ENCODE measurements at places on chromosomes 5 and 9.

DNA sequence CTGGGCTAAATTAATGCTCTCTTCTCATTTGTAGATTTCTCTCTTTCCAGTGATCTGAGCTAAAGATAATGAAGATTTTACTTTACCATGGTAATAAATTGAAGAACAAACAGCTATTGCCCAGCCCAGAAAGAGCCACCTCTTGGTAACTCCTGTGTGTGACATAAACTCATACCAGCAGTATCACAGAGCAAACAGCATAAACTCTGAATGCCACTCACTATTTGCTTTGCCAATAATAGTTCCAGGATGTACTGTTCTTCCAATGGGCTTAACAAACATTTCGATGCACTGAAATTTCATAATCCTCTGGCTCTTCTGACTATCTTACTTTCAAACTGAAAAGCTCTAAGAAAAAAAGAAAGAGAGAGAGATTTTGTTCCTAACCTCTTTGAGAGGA lies 69.8 kb upstream of the RASEF start:
- no peak for DNase-seq

DNA sequence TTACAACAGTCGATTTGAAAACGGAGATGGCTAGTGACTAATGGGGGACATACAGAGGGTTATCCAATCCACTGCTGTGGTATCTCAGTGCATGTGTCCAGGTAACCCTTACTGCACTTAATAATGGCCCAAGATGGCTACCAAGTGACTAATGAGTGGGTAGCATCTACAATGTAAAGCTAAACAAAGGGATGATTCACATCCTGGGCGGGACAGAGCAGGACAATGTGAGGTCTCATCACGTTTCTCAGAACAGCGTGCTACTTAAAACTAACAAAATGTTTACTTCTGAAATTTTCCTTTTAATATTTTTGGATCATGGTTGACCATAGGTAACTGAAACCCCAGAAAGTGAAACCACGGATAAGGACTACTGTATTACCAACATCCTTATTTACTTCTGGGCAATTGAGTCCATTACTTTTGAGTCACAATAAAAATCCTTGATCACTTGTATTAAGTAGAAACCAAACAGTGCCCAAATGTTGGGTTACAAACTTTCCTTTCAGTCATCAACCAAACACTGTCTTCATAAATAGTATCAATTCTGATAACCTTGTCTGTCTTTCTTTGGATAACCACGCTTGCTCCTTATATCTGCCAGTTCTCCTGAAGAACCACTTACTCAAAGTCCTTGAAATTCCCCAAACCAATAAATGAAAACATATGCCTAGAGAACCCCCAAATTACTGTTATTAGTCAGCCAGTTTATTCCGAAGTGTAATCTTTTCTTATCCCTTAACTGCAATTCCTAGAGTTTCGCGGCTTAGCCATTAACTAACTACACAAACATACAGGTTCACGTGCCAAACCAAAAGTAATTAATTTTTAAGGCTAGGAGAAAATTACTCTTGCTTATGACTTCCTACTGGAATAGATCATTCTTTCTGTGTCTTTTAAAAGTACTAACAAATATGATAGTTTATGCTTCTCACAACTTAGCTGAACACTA lies 59.7 kb downstream of the ELL2 start:
- DNase-seq = no peak

GRCh38 chr5:56054666-56055065 lies 59.9 kb upstream of the IL6ST start:
- no peak for DNase-seq

GRCh38 chr9:110156902-110157301 lies 51.1 kb downstream of the C9orf152 start:
- DNase-seq = no peak

DNA sequence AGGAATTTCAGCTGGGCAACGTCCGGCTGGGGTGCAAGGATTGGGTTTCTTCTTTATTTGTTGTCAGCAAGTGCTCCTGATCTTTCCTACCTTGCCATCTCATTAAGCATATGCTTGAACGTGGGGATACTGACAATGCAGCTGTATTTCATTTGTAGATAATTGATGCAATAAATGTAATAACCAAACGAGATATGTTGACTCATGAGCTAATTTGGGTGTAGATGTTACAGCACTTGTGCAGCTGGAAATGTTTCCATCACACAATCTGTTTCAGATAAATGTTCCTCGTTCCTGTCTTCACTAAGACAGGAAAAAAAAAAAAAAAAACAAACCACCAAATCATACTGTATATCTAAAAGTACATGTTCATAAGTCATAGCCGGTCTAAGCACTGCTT lies 123.8 kb downstream of the DMRT2 start:
- DNase-seq = no peak

GRCh38 chr5:10634050-10634449 lies 70.2 kb downstream of the ANKRD33B start:
- DNase-seq = no peak

- DNase-seq = no peak
Measured at GRCh38 chr9:123599781-123600180, 243.8 kb downstream of the CRB2 start.

- DNase-seq = no peak
Measured at GRCh38 chr9:7799944-7800285, 337 bp upstream of the DMAC1 start.

DNA sequence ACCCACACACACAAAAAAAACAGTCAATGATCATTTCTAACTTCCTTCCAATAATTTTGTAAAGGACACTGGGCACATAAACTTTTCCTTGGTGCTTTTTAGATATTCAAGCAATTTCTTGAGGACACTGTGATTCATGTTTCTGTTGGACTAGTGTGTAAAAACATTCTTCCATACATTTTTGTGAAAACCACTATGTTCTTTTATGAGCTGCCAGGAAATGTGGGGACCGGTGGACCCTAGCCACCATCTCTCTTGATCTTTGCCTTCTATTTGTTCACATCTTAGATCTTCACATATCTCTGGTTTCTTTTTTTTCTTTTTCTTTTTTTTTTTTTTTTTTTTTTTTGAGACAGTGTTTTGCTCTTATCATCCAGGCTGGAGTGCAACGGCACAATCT lies 287.4 kb downstream of the GLIS3 start:
- no peak for DNase-seq
